ENCODE measurements at places on chromosomes 16 and 17.

- no peak for DNase-seq
These were observed 9.9 kb upstream of the BAIAP3 start for GRCh38 chr16:1323296-1324239.

GRCh38 chr17:19303367-19303776, 59.2 kb downstream of the B9D1 start:
- no peak for DNase-seq

DNA sequence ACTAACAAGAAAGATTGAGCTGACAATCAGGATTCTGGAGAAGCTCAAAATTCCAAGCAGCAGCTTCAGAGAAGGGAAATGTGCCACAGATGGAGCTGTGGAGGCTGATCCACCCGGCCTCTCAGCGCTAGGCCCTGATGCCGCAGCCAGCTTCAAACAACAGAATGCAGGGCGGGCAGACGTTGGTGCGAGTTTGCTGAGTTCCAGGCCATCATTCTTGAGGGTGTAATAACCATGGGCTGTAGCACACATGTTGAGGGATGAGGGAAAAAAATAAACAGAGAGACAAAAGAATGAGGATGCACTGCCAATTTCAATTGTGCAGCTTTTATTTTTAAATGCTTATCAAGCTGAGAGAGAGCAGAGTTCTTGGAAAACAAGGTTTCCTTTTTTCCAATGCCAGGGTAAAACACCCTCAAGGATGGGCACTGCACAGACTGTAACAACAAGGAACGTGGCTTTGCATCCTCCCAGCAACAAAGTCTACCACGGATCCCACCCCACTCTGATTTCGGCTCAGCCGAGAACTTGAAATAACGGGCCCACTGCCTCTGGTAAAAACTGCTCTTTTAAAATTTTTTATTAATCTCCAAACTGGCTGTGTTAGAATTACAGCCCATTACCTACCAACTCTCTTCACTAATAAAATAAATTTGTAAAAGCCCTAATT, 90.2 kb downstream of the SMG6 start:
- no peak for DNase-seq

GRCh38 chr17:41800601-41801373, 11.0 kb downstream of the P3H4 start:
- no peak for DNase-seq

GRCh38 chr17:7352910-7353635, 1.1 kb downstream of the KCTD11 start:
- DNase-seq: no peak

DNA sequence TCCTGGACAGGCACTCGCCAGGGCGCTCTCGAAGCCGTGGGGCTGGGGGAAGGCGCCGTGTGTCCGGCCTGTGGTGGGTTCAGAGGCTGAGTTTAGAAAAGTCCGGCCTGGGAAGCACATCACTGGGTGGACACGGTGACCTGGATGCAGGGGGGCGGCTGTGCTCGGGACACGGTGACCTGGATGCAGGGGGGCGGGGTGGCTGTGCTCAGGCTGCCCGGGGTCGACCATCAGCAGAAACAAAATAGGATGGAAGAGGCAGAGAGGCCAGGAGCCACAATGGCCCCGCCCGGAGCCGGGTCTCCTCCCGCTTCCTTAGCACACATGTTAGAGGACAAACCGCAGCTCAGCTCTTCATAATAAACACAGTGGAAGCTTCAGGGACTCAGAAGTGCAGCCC, 43.2 kb upstream of the GNG13 start:
- DNase-seq: no peak

- DNase-seq: no peak
These were observed 25.7 kb downstream of the CDYL2 start for GRCh38 chr16:80778703-80779102.

DNA sequence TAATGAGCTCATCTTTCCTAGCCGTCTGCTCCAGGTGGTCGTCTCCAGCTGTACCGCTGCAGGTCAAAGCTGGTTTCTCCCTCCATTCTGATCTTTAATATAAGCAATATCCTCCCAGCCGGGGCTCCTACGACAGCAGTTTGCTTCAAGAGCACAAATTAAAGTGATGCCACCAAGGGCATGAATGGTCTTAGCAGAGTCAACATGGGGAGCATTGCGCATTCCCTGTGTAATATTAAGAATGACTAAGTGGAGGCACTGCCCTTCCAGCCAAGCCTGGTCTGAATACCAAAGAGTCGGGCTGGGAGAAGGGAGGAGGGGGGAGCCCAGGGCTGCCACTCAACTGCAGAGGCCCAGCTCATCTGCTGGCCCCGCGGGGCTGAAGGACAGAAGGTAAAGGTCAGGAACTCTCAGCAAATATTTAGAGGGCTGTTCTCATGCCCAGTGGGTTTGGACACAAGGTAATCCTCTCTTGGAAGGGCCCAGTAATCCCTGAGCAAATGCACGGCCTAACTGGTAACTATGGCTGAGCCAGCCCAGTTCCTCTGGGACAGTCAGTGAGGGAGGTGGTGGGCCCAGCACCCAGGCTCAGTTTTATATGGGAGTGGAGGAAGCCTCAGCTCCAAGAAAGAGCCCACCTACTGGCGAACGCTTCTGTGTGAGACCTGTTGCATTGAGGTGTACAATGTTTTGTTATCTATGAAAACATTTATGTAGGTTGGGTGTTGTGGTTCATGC, 121.2 kb downstream of the IRX3 start:
- DNase-seq: no peak

DNA sequence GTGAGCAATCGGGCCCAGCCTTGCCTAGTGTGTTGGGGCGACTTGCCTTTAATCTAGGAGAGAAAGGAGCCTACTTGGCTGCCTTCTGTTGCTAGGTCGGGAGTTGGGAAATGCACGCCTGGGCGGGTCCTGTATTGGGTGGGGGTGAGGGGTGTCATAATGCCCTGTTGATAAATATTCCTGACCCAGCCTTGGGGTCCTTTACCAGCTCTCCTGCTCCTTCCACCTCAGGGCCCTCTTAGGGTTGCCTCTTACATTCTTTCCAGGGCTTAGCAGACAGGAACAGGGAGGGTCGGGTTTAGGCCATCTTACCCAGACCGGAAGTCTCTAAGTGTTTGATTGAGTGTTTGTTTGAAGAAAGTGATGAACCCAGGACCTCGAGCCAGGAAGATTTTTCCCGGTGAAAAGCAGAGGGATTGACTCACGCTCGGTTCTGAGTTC, 112.9 kb downstream of the SEC14L1 start:
- DNase-seq: no peak

GRCh38 chr17:518047-518735, 165.6 kb upstream of the RPH3AL start:
- no peak for DNase-seq

GRCh38 chr17:8284126-8284525, 4.3 kb upstream of the RANGRF start:
- no peak for DNase-seq

DNA sequence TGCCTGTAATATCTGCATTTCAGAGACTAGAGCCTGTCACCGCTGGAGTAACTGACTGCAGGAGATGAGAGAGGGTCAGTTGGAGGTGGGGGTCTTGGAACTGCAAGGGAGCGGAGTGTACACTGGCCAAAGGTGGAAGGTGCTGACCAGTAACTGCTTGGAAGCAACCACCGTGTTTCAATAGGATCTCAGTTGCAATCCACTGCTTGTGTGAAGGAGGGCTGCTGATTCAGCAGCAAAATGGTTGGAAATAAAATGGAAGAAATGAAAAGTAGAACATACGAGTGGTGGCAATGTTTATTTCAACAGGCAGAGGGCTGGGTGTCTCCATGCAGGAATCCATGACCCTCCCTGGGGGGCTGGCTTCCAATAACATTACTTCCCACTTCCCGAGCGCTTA, 2.1 kb upstream of the JPH3 start:
- no peak for DNase-seq

GRCh38 chr16:9602189-9602588, 510.7 kb downstream of the HAPSTR1 start:
- no peak for DNase-seq

DNA sequence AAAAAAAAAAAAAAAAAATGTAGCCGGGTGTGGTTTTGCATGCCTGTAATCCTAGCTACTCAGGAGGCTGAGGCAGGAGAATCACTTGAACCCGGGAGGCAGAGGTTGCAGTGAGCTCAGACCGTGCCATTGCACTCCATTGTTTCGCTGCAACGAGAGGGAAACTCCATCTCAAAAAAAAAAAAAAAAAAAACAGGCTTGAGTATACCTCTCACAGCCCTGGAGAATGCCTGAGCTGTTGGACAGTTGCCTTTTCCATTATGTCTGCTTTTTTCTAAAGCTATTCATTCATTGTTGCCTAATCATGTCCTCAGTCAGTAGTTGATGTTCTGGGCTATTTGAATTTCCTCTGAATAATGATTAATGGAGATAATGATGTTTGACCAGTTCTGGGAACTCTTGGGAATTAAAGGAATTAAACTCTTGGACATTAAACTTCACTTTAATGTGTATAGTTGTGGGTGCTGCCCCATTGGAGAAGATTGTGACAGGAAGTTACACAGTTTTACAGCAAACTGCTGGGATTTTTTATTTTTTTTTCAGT, 11.8 kb downstream of the HMOX2 start:
- DNase-seq: no peak

GRCh38 chr17:59165933-59166342, 10.4 kb downstream of the PRR11 start:
- no peak for DNase-seq

DNA sequence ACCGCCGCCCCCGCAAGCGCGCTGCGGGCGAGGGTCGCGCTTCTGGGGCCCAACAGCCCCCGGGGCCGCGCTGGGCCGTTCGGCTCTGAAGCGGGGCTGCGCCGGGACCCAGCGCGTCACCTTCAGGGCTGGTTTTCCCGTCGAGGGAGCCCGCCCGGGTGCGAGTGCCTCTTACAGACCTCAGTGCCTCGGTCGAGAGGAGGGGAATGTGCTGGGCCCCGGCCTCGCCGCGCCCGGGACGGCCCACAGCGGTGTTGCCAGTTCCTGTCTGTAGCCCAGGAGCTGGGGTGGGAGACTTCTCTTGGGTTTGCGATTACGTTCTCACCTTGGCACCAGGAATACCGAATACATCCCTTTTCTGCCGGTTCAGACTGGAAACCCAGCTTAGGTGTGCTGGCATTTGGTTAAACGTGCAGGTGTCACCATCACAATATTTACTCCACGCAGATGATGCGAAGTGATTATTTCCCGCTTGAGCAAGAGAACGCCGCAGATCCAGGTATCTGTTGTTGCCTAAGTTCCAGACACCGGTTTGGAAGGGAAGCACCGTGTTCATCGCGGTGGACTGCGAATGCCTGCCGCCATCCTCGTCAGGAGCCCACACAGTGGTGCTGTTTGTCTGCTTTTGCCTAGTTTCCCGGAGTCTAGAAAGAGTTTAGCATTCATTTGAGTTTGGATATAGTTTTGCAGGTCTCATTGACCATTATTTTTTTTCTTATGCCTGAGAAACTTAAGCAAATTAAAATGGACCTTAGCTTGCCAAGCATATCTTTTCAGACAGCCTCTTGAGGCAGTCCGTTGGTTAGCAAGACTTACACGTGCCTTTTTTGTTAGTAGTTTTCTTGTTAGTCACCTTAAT, 914 bp downstream of the MAP1LC3B start:
- DNase-seq: no peak

DNA sequence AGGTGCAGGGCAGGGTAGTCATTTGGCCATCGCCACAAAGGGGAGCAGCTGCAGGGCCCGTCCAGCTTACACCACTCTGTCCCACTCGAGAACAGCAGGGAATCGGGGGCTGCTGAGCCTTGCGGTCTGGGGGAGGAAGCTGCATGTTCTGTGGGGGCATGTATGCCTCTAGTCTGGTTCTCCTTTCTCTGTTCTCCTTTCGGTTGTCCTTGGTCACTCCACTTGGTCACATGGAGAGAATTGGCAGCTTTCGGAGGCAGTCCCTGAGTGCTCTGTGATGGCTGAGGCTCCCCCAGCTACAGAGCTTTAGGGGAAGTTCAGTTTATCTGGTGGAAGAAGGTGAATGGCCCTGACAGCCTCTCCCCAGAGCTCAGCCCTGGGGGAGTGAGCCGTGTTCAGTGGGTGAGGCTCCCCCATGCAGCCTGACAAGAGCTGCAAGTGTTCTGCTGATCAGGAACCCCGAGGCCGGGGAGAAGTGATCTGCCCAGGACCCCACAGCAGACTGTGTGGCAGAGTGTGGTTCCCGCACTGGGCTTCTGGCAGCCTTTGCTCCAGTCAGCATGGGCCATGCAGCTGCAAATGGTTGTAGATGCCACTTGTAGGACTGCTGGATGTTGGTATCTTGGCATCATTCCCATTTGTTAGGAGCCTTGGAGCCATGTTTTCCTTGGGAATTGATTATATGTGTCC, 22.3 kb upstream of the SMPD3 start:
- no peak for DNase-seq

GRCh38 chr16:64121473-64121872, 1000.4 kb downstream of the CDH11 start:
- no peak for DNase-seq

DNA sequence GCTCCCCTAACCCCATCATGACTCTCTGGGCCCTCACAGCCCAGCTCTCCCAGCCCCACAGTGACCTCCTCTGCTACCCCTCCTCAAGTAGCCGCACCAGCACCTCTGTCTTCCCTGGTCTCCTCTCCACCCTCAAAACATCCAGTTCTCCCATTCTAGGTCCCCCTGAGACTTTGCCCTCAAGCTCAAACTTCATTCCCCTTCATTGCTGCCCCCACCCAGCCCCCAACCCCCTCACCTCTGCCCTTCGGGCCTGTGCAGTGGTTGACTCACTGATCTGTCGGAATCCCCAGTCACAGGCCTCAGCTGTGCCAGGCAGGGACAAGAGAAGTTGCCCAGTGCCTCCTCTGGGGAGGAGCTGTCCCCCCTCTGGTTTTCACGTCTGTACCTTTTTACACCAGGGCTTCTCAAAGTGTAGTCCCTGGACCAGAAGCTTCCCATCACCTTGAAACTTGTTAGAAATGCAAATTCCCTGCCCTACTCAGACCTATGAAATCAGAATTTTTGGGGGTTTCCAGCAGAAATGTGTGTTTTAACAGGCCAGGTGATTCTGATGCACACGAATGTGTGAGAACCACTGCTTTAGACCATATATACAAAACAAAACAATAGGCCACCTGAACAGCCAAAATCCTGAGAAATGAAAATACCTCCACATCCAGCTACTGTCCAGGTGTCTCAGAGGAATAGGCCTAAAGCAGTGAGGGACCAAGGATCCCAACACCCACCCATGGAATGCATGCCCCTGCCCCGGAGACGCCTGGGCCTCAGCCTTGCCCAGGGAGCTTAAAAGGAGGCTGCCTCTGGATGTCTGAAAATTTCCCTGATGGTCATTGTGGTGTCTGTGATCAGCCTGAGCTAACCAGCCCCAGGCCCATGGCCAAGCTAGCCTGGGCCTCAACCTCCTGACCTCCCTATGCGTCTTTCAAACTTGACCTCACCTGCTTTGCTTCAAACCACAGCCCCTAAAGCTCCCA, 853 bp upstream of the DOK4 start:
- no peak for DNase-seq

GRCh38 chr16:23064639-23065038, 84.6 kb downstream of the USP31 start:
- no peak for DNase-seq

Data from left renal pelvis (tissue), 4 donors.